ENCODE measurements at places on chromosomes 13 and 19.

DNA sequence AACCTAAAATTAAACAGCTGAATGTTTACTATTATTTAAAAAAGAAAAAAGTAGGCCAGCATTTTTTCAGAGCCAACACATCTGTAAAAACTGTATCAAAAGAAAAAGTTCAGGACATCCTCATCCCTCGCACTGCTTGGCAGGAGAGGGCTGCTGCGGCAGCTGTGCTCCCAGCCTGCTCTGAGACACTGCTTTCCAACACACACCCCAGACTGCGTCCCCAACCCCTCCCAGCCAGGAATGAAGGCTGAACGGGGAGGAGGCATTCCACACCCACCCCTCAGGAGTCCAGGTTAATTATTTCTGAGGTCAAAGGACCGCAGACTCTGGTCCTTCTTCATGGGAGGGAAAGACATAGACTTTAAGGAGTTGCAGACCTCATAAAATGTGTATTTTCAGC, 43.1 kb downstream of the COL4A1 start:
- DNase-seq: no peak

DNA sequence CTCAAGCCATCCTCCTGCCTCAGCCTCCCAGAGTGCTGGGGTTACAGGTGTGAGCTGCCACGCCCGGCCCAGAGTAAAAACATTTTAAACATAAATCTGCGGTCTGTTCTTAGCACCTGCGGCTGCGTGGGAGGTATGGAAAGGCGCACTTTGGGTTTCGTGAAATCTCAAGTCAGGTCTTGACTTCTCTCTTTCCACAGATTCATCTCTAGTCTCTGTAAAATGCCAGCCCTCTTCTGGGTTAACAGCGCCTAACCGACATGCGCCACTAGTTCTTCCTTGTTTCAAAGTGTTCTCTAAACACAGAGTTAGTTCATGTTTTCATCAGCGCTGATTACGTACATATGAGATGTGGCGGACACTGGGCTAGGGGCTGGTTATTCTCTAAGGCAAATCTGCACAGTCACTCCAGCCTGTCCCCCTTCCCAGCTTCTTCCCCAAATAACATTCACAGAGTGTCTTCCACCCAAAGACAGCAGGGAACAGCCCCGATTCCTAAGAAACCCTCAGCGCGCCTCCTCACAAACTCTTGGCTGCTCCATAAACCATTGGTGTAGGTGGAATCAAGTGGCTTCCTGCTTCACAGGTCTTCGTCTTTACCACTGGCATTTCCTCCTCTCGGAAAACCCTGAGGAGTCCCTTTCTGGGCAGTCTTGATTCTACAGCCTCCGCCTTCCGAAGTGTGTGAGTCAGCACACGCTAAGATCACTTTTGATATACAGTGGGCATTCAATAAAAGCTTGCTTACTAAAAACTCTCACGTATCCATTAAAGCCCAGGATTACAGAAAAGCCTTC, 1.4 kb downstream of the PARP4 start:
- DNase-seq: no peak

- DNase-seq: no peak
Measured at GRCh38 chr13:77386880-77387606, 60.1 kb upstream of the MYCBP2 start.

DNA sequence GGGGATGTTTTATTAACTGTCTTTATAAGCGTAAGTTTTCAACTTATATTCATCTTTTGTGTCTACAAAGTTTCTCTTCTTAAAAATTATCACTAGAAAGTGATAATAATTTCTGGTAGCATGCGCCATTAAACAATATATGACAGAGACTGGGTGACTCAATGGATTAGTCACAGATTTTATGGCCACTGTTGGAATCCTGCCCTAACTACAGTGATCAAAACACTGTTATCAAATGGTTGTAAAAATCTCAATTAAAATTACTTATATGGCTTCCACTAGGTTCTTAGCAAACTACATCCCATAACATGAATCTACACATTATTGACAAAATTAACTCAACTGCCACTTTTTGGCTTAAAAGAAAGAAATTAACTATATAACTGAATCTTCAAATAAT, 350.0 kb downstream of the DACH1 start:
- no peak for DNase-seq

- no peak for DNase-seq
Measured at GRCh38 chr13:42735010-42735409, 46.4 kb upstream of the FAM216B start.

GRCh38 chr13:43006893-43007631, 15.0 kb upstream of the EPSTI1 start:
- DNase-seq: no peak

GRCh38 chr13:24232037-24232436, 71.5 kb downstream of the SPATA13 start:
- no peak for DNase-seq

- DNase-seq: no peak
Measured at GRCh38 chr13:46313024-46313423, 74.0 kb downstream of the RUBCNL start.

GRCh38 chr13:39254601-39255000, 216.3 kb downstream of the NHLRC3 start:
- no peak for DNase-seq
